IMR-90 (cell line): ENCODE measurements at places on chromosomes 2 and 18. TPM values are rescaled to one million over a fixed set of nuclear protein-coding genes. Genes with fewer than 3 reads are reported as not detected.

REEP1 gene
- polyA plus RNA-seq, result 0.03 TPM in 1 of 2 replicates, not detected in the other

DCDC2C gene
- polyA plus RNA-seq, result not detected in 2 replicates

GALM gene
- 11.8 and 12.1 TPM in 2 replicates for polyA plus RNA-seq

NGEF gene
- 0.52 and 1.7 TPM in 2 replicates for polyA plus RNA-seq

KIAA2012 gene
- 0.04 and 0.09 TPM in 2 replicates for polyA plus RNA-seq

DNA sequence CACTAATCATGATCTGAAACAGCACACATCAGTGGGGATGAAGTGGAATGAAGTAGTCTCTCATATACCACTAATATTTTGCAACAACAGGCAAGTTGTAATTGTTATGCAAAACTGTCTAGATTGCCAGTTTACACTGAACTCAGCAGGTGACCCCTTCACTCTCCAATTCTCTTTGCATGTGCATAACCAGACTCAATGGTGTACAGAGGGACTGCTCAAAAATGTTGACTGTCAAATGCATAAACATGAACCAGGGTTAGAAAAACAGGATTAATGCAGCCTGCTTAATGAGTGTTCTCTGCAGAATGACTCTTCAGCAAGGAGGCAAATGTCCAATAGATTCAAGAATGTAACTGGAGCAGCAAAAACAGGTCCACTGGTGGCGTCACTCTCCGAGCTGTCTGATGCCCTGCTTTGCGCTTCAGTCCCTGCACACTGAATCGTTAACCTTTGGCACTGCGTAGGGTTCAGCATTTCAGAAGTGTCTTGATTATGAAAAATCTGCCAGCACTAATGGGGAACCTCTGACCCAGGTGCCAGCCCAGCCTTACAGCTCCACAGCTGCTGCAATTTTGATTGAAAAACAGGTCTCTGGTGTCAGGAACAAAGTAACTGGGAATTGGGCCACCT is 209.3 kb downstream of the TDRD15 start:
- DNase-seq, result no peak

GRCh38 chr2:95069465-95069864 is 44.0 kb downstream of the MAL start:
- no peak for DNase-seq

GRCh38 chr2:8053216-8053615 is 628.6 kb upstream of the ID2 start:
- DNase-seq, result no peak

DNA sequence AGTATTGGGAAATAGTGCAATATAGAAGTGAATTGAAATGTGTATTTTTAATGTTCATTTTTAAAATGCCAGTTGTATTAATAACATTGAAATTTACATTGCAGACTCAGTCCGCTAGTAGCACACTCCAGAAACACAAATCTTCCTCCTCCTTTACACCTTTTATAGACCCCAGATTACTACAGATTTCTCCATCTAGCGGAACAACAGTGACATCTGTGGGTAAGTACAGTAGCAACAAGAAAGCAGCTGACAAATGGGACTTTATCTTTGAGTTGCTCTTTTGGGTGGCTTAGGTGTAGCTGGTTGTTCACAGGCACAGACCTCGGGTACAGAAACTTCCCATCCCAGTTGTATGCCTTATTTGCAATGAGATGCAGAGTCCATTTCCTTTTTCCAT is 118.2 kb upstream of the IL1R2 start:
- DNase-seq, result no peak

DNA sequence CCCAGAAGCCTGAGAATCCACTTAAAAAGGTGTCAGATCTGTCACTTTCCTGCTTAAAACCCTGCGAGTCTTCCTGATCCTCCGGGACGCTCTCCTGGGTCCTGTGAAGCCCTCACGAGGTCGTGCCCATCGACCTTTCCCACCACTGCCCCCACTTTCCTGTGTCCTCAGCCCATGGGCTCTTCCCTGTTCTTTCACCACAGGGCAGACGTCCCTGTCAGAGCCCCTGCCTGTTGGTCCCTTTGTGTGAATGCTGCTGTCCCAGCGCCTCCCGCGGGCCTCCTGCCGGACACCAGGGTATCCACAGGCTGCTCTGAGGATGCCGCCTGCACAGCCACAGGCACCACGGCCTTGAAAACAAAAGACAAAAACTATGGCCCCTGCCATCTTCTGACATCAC is 125.6 kb downstream of the TMEM18 start:
- no peak for DNase-seq

- no peak for DNase-seq
These were observed 63.4 kb upstream of the ZBTB7C start for GRCh38 chr18:48472610-48473009.

GRCh38 chr2:190327867-190328572 is 8.4 kb upstream of the HIBCH start:
- no peak for DNase-seq

DNA sequence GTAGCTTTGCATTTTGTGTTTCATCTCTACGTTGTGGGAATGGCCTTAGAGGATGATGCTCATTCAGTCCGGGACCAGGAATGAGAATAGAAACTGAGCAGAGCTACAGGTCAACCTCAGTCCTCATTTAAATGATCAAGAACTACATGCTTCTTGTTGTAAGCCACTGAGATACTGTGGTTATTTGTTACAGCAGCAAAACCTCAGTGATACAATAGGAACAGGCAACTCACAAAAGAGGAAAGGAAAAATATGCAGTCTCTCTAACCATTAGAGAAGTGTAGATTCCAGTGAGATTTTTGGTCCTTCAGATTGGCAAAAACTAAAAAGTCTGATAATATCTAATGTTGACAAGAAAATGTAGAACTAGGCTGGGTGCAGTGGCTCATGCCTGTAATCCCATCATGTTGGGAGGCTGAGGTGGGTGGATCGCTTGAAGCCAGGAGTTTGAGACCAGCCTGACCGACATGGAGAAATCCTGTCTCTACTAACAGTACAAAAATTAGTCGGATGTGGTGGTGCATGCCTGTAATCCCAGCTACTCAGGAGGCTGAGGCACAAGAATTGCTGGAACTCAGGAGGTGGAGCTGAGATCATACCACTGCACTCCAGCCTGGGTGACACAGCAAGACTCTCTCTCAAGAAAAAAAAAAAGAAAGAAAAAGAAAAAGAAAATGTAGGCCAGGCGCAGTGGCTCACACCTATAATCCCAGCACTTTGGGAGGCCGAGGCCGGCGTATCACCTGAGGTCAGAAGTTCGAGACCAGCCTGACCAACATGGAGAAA is 13.3 kb downstream of the CHCHD5 start:
- no peak for DNase-seq

DNA sequence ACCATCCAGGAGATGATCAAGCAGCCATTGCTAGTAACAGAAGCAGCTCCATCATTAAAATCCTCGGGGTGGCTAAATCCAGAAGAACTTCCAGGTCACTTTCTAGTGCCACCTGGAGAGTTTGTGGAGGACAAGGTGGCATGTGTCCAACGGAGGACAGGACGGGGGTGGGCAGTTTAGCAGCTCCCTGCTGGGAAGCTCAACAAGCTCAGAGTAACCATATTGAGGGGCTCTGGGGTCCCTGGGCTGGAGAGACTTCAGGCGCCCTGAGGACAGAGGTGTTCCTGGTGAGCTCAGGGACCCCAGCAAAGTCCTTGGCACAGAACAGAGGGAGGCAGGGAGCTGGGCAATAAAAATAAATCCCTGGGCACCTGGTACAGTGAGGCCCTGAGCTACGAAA is 140.0 kb upstream of the FHL2 start:
- no peak for DNase-seq

GRCh38 chr2:20013126-20013849 is 820 bp upstream of the MATN3 start:
- no peak for DNase-seq

DNA sequence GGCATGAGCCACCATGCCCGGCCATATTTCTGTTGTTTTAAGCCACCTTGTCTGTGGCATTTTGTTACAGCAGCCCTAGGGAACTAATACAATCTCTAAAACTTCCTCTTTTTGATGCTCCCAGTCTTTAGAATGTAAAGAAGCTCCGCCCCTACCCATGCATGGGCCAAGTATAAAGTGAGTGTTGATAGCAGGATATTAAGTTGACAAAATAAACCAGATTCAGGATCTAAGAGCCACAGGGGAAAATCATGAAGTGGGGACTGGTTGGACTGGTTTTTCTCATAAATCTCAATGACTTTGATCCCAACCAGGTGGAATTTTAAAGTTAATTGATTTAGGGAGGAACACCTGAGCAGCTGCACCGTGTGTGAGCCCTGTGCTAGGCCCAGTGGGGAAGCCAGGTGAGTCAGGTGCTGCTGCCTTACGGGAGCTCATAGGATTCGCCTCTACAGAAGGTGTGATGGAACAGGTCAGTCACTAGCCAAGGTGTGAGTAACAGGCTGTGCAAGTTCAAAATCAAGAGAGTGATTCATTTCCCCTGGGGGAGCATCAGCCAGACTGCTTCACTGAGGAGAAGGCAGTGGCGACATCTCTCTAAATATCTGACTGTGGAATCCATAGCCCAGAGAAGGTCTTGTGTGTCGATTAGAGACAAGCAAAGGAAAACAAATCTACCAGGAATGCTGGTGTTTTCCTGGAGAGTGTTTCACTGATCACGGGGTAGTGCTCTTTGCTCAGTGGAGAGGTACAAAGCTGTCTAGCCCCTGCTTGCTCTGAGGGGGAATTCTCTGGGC is 63.0 kb upstream of the MSH2 start:
- DNase-seq, result peak; percentile 61

DNA sequence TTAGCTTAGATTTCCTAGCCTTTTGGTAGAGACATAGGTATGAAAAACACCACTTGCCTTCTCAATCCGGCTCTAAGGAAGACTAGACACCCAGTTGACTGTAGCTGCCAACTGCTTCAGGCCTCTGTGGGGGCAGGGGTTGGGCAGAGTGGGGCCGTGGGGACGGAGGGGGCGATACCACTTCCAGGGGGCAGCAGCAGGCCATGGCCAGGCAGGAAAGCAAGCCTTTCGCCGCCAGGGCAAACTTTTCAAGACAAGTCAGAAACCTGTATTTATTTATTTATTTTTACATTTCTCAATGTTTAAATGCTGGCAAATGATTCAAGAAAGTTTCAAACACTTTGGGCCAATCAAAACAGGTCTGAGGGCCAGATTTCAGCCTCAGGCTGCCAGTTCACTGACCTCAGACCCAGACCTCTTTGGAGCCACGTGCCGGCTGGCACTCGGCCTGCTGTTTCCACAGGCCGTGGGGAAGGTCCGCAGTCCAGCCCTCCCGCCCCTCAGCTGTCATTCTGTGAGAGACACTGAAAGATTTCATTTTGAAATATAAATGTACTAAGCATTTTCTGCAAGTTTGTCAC is 63.8 kb downstream of the MEX3C start:
- DNase-seq, result no peak

DNA sequence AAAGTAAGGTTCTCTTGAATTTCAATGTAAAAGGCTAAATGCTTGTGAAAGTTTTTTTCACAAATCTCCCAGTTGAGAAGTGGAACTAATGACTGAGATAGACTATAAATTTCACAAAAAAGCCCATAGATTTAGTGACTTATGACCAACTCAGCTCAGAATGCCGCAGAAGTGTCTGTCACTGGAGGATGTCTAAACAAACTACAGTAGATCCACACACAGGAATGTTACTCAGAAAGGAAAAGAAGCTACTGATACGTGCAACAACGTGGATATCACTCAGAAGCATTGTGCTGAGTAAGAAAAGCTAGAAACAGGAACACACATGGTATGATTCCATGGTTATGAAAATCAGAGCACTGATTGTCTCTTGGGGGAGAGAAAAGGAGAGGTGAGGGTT is 151.9 kb downstream of the DOCK10 start:
- DNase-seq, result peak; percentile 60

DNA sequence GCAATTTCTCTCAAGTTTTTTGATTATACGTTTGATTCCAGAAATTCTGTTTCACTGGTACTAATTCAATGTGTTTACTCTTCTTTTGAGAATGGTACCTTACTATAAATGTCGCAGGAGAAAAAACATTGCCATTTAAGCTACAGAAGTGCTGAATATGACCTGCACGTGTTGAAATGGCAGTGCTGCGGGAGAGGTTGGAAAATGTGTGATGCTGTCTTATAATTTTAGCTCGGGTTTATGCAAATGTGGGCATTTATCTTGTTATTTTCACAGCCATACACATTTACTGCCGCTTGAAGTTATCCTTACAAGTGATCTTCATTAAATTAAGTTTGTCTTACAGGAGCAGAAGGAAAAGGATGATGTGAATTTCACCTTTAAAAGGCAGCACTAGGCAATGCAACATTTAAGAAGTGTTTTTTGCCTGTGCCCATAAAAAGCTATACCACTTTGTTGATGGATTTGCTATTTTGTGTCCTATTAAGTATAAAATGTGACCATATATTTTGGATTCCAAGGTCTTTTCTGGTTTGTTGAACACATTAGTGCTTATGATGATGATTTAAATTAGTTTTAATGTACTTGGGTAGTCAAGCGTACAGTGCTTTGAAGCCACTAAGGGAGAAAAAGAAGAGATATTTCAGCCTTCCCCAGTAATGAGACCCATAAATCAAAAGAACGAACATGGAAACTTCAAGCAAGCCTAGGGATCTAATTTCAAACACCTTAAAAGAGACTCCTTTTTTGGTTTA is 112.1 kb downstream of the LTBP1 start:
- no peak for DNase-seq

- DNase-seq, result no peak
These were observed 240.7 kb downstream of the WDR7 start for GRCh38 chr18:56891870-56892269.

DNA sequence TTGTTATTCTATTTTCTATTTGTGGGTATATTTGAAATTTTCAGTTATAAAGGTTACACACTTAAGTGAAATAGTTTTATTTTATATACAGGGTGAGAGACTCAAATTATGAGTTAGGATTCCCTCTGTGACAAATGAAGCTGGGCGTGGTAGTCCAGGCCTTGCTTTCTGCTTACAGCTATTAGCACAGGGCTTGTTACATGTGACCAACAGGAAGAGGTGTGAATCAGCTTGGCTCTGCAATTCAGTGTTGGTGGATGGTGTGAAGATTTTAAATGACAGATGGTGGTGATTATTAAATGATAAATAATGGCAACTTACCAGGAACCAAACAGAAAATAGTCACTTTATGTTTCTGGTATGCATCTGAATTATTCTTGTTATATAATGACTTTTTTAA is 64.4 kb upstream of the NOSTRIN start:
- no peak for DNase-seq

DNA sequence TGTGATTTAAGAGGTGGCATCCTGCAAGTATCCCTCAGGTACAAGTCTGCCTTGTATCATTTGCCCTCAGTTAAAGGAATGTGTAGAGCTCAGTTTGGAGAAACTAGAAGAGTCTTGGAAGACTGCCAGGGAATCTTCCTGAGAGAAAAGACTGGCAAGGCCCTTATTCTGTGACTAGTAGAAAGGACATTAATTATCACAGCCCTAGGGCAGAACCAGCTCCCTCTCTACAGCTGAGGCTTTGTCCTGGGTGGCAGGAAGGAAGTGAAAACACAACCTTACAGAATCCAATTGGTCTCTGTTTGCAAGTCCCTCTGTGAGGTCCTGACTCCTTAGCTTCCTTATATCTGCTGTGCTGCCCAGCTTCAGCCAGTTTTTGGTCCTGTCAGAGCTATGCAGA is 385.9 kb upstream of the CYRIA start:
- no peak for DNase-seq
